DMS79 treated with DMSO at 0.1 percent for 48 hours (cell line): ENCODE measurements at places on chromosomes 12 and 14.

DNA sequence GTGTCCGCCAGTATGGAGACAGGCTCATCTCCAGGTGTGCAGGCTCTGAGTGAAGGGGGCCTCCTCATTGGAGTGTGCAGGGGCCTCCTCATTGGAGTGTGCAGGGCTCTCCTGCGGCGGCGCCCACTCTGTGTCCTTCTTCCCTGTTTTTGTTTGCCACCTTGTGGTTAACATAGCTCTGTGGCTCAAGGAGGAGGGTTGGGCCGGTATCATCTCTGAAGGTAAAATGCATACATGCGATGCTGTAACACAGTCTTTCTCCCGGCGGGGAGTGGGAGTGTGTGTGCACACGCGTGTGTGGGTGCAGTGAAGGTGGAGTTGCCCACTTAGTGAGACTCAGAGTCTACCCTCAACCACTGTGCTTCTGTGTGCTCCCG lies 429.4 kb downstream of the ZFP36L1 start:
- DNase-seq, result no peak

DNA sequence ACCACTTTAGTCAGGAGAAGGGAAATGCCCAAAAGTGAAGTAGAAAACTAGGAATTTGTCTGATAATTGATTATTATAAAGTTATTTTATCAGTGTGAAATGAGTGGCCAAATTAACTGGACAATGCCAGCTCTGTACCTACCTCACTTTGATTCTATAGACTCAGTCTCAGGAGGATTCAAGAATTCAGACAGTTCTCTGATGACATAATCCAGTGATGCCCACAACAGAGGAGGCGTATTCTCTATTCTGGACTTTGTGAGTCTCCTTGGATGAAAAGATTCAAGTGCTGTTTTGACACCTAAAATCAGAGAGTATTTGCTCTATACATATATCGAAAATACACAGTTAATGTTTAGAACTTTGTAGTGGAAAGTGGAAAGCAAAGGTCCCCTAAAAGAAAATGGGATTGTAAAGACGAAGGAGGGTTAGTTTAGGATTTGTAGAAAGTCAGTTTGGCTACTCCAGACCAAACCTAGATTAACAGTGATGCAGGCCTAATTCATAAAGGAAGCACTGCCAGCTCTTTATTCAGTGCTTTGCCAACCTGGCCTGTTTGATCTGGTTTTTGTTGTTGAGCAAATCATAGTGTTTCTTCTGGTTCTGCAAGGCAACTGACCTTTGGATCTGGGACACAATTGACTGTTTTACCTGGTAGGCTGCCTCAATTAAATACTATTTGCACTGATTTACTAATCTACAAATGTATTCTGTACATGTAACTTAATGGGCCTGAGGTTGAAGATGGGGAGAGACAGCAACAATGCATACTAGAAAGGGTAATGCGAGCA lies 67.4 kb downstream of the DAD1 start:
- no peak for DNase-seq

- no peak for DNase-seq
Measured at GRCh38 chr12:70260646-70261045, 17.4 kb downstream of the CNOT2 start.

DNA sequence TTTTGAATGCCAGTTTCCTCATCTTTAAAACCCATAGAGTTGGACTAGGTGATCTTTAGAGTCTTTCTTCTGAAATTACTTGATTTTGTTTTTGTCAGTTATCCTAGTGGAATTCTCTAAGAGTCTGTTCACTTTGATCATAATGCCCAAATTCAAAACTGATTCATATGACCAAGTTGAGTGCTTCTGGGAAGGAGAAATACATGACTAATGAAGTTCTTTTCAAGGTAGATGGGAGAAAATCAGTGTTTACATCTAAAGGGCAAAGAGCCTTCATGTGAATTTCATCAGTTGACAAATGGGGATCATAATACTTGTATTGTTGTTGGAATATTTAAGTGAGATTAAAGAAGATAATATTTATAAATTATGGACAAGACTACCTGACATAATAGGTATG lies 53.2 kb downstream of the ERC1 start:
- no peak for DNase-seq

DNA sequence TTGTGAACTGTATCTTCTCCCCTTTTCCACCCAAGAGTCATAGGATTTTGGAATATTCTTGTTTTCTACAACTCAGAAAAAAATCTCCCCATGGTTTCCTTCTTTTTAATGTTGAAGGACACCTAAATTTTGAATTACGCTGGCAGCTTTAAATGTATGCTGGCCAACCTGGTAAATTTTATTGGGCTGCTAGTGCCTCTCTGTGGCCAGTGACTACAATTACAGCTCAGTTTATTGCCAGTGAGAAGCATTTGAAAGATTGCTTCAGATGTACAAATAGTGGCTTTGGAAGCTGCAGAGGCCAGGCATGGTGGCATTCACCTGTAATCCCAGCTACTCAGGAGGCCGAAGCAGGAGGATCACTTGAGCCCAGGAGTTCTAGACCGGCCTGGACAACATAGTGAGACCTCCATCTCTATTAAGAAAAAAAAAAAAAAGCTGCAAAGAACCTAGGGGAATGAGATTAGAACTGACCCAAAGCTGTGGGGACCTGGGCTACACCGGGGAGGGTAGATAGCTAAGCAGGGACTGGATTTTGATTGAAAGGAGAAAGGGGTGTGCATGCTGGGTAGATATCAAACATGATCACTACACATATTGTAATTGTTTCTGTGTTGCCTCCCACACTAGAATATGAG lies 7.6 kb upstream of the RAB21 start:
- peak; percentile 7 for DNase-seq

DNA sequence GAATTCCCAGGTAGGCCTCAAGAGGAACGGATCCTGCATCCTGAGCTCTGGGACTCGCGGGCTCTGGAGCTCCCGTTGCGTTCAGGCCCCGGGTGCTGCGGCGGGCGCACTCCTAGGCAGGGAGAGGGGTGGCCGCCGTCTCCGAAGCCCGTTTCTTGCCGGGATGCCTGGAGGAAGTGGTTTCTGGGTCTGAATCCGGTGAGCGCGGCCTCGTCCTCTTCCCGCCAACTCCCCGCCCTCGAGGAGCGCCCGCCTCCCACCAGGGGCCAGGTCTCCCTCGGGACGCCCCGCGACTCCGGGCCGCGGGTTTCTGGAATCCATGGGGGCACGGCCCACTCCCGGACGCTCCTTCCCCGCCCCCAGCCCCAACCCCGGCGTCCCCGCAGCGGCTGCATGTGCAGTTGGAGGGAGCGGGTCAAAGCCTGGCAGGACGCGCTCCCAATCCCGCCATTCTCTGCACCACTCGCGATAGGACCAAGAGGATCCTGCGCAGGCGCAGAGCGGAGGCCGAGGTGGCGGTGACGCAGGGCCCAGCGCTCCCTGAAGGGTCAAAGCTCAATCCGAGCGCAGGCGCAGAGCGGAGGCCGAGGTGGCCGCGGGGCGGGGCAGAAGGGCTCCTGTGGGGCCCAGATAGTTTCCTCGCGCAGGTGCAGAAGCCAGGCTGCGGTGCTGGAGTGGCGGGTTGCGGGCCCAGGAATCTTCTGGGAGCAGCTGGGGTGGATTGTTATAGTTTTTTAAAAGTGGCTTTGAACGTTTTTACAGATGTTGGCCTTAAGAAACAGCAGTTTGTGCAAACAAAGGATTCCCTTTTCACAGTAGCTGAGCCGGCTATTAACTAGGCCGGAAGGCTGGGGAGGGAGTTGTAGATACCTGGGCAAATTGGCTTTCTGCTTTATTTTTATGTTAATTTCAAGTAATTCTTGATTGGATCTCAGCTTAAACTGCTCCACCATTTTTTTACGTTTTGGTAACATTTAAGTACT lies 796.4 kb downstream of the AACS start:
- no peak for DNase-seq

DNA sequence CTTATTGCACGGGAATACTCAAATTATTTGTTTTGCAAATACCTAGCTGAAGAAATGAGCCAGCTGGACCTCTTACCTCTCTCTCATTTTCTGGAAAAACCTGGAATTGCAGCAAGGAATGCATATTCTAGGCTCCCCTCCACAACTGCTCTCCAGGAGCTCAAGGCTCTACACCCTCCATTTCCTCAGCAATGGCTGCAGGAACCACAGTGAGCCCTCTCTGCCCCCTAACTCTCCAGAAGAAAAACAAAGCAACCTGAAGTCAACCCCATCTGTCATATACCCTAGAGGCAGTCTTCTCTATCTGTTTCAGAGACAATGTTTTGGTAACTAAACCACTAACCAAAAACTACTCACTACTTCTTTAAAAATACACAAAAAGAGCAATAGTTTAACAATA lies 221.6 kb downstream of the SLC25A21 start:
- no peak for DNase-seq

DNA sequence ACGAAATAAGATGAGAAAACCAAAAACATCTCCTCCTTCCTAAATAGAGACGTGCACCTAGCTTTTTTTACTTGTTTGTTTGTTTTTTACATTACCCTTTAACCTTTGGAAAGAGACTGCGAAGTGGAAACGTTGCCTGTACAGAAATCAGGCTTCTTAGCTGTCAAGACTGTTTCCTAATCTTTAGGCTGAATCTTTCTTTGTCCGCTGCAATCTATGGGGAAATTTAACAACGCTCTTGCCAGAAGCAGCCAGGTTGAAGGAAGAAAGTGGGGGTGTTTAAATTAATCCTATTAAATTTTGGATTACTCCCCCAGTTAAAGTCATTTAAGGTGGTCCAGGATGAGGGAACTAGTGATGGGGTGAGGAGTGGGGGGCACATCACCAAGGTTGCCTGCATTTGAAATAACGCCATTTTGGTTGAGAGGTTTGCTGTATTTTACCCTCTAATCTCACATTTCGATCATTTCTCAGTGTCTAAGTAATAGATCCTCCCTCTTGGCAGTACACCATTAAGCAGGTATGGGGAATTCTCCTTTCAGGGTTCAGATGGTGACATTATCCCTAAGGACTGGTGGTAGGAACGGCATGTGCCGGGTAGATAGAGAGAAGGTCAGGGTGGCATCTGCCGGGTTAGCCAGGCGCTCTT lies 2.6 kb downstream of the FLRT2 start:
- DNase-seq, result no peak

GRCh38 chr12:3537719-3538465 lies 46.9 kb downstream of the PRMT8 start:
- DNase-seq, result peak; percentile 80

- peak; percentile 66 for DNase-seq
Measured at GRCh38 chr12:107684990-107685359, 624 bp upstream of the PWP1 start.

- DNase-seq, result peak; percentile 74
Measured at GRCh38 chr12:10365696-10366405, 24.0 kb downstream of the KLRK1 start.

DNA sequence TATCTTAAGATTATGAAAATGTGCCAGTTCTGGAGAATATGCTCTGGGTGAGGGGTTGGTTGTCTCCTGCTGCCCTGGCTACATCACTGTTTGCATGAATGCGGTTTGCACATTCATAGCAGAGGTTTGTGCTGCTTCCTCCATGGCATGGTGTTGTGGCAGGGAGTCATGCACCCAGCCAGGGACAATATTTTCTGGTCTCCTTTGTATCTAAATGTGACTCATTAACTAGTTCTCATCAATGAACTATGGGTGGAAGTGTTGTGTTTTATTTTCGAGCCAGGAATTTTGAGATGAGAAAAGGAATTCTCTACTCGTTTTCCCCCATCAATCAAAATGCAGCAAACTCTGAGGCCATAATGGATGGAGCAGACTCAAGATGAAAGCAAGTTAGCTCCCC lies 527.3 kb downstream of the SNAPC1 start:
- DNase-seq, result no peak

DNA sequence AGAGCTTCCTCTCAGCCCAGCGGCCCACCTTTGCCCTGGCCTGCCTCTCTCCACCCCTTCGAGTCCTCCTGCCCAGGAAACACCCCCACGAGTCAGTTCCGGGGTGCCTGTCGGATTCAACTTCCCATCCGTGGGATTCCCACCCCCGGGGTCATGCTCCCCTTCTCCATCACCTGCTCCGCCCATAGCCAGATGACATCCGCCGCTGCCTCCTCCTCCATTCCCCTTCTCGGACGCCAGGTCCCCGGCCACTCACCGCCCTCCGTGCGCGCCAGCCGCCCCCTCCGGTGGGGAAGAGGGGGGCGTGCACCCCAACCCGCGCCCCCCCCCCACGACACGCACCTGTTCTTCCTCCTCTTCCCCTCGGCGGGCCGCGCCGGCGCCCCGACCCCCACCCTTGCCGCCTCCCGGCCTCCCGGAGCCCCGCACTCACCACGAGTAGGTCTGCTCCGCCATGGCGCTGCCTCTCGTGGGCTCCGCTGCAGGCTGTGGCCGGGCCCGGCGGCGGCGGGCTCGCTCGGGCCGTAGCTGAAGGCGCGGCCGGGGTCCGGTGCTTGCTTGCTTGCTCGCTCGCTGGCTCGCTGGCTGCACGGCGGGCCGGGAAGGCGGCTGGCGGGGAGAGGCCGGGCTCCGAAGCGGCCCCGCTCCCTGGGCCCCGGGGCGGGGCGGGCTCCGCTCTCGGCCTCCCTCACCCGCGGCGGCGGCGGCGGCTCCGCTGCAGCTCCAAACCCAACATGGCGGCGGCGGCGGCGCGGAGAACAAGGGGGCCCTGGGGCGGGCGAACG lies 554 bp downstream of the SPPL3 start:
- peak; percentile 20 for DNase-seq

- DNase-seq, result no peak
Measured at GRCh38 chr14:25444381-25444780, 394.4 kb upstream of the STXBP6 start.

GRCh38 chr14:92649934-92650545 lies 98.4 kb downstream of the LGMN start:
- DNase-seq, result peak; percentile 54

DNA sequence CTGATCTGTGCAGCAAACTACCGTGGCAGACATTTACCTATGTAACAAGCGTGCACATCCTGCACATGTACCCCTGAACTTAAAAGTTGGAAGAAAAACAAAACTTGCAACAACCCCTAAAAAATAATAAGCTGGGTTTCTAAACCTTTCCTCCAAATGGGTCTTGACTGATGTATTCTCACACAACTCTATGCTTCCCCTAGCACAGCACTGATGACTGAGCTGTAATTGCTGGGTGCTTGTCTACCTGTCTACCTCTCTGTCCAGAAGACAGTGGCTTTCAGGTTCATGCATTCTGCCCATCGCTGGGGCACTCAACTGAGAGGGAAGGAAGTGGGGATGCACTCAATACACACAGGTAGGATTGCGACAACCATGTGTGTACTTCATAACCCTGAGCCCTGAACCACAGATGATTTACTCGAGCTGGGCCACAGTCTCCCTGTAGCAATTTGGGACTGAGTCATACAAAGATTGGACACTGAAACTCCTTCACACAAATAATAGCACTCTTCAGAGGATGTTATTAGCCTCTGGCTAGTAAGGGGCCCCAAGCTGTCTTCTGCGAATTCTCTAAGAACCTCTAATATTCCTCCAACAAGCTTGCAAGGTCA lies 44.8 kb upstream of the TMPO start:
- no peak for DNase-seq

- no peak for DNase-seq
Measured at GRCh38 chr14:102019006-102019540, 54.7 kb downstream of the DYNC1H1 start.
